ENCODE measurements at places on chromosomes 4 and X.

DNA sequence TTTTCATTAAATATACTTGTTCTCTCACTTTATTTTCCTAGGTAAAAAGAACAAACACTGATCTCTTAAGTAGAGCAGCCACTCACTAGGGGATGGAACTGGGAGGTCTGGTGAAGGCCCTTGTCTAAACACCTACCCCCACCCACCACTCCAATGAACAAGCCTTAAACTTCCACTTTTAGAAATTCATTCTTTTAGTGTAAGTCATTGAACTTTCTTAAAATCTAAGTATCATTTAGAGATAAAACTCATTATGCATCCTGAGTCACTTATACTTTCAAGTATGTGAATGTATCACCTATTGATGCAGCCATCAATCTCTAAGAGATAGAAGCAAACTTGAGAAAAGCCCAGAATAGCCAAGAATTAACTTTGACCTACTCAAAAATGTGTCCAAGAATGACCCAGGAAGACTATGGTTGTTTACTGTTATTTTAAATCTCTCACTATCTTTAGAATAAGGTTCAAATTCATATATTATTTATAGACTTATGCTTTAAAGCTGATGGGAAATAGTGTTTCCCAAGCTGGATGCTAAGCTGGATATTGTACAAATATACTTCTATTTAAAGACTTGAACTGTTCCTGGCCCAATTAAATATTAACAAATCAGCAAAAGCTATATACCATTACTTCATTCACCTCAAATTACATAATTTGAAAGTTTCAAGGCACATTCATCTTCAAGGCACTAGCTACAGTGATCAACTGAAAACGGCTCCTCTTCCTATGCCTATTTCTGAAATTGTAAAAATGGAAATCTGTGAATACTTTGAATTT, 49.5 kb downstream of the CAMK2D start:
- DNase-seq, result no peak

GRCh38 chr4:95255396-95256107, 293.2 kb downstream of the UNC5C start:
- no peak for DNase-seq

DNA sequence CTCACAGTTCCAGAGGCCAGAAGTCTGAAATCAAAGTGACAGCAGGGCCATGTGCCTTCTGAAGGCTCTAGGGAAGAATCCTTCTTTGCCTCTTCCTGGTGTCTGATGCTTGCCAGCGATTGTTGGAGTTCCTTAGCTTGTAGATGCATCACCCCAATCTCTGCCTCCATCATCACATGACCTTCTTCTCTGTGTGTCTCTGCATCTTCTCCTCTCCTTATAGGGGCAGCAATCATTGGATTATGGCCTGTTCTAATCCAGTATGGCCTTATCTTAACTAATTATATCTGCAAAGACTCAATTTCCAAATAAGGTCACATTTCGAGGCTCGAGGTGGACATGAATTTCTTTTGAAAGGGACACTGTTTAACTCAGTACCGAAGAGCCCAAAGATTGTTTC, 71.7 kb upstream of the RAI2 start:
- no peak for DNase-seq

DNA sequence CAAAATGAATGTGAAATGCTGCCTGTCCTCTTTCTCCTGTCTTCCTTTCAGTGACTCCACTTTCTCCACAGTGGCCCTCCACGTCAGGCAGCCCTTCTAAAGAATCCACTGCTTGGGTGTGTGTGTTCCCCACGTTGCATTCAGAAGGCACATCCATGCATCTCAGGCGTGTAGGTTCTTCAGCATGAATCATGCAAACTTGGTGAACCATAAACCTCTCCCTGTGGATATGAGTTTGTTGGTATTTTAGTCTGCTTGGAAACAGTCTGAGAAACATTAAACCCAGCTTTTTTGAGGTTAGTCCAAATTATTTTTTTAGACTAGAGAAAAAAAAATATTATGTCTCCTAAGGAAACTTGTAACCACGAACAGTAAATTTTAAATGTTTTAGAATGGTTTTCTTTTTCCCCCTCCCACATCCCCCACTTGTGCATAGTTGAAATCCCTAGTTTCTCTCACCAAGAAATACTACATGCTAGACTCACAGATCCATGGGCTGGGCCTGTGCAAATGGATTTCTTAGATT, 251.6 kb downstream of the CBR4 start:
- no peak for DNase-seq

DNA sequence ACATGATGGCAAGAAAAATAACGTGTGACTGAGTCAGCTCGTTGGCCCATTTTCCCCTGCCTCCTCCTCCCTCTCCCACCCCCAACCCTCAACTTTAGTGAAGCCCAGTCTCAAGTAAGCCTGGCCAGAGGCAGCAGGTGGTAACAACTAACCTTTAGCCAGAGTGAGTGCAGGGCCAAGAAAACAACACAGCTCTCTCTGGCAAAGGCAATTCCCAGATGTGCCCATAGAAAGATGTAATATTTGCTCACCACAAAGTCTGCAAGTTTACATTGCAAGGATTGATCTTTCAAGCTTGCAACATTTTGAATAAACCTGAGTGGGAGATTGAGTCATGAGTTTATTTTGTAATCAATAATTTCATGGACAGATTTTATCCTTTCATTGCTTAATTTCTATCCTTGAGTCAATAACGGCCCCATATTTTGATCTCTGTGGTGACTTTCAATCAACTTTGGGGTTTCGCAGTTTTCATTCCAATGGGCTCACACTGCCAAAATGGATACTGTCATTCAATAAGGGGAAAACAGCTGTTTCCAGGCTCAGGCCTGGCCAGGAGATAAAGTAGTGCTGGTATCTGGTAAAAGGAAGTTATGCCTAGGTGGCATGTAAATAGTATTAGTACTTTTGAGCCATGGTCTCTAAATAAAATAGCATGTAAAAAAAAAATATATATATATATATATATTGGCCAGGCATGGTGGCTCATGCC, 130.7 kb upstream of the TMEM164 start:
- DNase-seq, result no peak

All from WTC11 (cell line).